ENCODE measurements at places on chromosomes 7 and 10.

DNA sequence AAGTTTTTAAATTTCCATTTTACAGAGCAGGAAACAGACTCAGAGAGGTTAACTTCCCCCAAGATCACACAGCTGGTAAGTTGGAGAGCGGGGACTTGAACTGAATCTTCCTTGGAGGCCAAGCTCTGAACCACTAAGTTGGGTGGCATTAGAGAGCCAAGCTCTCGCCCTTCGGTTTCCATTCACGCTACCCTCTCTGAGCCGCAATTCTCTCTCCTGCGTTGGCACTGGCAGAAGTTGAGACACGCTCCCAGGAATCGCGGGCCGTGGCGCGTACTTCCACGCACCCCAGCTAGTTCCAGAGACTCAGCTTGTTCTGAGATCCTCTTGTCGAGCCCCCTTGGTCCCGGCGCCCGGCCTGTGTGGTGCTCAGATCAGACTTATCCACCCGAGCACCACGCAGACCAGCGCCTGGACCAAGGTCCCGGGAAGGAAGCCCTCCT, 29.3 kb upstream of the VAX1 start:
- DNase-seq = no peak

GRCh38 chr7:51639661-51640334, 323.2 kb upstream of the COBL start:
- no peak for DNase-seq

DNA sequence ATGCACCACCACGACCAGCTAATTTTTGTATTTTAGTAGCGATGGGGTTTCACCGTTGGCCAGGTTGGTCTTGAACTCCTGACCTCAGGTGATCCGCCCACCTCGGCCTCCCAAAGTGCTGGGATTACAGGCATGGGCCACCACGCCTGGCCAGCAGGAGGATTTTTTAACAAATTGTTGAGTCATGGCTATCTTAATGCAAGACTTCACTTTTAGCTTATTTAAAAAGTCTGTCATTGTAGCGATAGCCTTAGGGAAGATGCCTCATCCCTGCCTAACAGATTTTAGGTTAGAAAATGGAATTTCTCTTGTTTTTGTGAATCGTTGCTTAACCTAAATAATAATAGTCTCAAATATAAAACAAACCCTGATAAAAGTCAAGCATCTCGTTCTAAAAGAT, 35.5 kb downstream of the PPP2R2D start:
- no peak for DNase-seq

DNA sequence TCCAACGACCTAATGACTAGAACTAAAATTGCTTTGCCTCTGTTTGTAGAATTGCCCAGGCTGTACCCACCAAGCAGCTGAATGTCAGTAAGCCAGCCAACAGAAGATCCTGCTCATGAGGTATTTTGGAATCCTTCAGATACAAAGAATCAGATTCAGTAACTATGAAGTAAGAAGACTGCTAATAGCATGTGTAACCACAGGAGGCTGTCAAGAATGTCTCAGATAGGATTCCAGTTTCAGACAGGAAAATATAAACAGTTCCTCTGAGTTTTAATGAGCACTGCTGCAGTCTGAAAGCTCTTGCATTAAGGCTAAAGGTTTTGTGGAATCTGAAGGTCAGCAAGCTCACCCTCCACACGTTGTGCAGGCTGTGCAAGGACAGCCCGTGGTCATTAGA, 112.6 kb upstream of the ADAM12 start:
- no peak for DNase-seq

GRCh38 chr10:44510379-44511115, 125.7 kb upstream of the CXCL12 start:
- DNase-seq = no peak

GRCh38 chr7:79787096-79787495, 333.6 kb upstream of the MAGI2 start:
- no peak for DNase-seq

GRCh38 chr10:19412531-19412930, 363.9 kb downstream of the MALRD1 start:
- DNase-seq = no peak

DNA sequence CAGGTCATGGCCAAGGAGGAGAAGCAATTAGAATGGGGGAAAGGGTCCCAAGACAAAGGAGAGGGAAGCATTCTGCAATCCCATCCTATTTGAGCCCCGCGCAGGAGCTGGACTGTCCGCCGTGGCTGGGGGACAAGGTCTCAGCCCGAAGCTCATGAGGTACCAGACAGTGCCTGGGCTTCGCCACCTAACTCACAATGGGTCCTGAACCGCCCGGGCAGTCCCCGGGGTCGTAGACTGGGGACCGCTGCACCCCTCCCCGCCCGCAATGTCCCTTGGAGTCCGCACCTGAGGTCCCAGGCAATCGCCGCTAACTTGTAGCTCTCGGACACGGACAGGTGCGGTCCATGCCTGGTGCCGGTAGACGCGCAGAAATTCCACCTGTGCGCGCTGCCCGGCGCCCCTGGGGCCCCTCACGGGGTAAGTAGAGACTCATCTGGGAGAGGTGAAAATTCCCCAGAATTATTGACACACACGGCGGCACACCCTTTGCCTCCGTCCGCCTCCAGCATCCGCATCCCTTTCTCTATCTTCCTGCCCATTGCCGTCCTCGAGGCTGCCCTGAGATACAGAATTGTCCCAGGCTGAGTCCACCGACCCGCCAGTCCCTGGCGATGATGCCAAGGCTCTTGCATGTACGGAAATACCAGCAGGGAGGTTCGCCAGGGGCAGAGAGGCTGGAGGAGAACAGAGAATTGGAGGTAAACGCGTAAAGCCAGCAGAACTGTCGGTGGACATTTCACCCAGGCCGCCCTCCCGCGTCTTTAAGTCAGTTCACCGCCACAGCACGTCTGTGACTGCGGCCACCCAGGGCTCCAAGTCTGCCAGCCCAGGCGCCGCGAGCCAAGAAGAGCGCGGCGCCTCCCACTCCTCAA, 1.8 kb downstream of the CHRM2 start:
- DNase-seq = no peak

- DNase-seq = no peak
Measured at GRCh38 chr10:36534471-36535002, 590.9 kb upstream of the ANKRD30A start.

GRCh38 chr7:103240806-103241205, 56.4 kb upstream of the PMPCB start:
- no peak for DNase-seq

DNA sequence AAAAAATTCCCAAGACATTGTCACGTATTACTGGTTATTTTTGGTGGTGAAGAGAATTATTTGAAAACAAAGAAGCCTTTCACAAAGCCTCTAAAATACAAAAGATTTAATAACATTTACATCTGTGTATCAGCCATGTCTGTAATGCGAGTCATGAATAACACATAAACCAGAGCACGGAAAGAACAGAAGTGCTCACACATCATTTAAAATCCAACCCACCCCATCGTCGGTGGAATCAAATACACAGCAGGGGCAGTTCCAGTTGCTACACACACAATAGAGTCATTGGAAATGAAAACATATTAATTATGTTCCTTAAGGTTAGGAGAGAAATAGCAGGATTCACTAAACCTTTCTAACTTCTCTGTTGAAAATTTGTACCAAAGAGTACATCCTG, 1097.3 kb downstream of the KCNMA1 start:
- no peak for DNase-seq

DNA sequence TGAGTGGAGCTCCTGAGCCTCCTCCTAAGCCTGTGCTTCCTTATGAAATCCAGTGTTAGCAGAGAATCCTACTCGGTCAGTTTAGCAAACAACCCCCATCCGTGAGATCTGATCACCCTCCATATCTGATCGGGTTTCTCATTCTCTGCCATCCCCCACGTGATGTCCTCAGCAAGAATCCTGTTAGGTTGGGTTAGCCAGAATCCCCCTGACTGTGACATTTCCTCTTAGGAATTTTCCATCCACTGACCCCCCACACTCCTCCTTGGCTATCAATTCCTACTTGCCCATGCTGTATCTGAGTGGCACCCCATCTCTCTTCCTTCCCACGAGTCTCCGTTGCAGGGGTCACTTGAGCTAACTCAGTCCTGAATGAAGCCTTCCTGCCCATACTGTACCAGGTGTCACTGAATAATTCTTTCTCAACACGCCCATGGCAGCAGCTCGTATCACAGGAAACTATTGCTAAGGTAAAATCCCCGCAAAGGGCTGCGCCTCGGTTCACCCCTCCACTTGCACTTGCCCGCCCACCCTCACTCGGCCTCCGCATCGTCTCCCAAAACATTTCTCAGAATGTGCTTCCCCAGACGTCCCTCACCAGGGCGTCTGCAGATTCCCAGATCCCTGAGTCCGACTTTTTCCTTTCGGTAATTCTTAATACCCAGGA, 44.1 kb downstream of the MYOF start:
- DNase-seq = no peak

GRCh38 chr7:100191775-100192174, 14.1 kb downstream of the STAG3 start:
- no peak for DNase-seq

- DNase-seq = no peak
Measured at GRCh38 chr10:12279281-12279680, 70.1 kb upstream of the CAMK1D start.

- no peak for DNase-seq
Measured at GRCh38 chr7:86908948-86909347, 150.5 kb downstream of the ELAPOR2 start.
